ENCODE measurements at places on chromosomes 3 and 15.

DNA sequence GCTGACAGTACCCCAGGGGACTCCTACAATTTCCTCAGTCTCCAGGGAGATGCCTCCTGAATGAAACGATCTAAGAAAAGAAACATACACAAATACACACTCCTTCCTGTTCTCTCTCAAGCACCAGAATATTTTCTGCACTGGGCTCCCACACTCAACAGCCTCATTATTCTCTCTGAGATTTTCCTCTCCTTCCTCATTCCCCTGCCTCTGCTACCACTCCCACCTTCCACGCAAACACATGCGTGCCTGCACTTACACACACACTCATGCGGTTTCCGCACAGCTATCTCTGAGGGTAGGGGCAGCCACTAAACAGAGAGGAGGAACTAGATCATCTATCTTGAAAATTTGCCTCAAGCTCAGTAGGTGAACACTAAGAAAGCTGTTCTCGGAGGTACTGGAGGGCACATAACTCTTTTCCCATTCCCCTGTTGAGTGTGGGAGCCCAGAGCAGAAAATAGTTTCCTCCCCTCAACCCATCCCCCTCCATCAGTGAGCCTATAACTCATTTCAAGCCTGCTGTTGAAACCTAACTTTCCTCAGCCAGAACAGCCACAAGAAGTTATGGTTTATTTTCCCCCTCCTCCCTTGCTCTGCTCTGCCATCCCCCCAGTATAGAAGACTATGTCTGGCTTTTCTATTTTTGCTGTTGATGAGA lies 30.5 kb upstream of the TIPARP start:
- DNase-seq = peak; percentile 62

DNA sequence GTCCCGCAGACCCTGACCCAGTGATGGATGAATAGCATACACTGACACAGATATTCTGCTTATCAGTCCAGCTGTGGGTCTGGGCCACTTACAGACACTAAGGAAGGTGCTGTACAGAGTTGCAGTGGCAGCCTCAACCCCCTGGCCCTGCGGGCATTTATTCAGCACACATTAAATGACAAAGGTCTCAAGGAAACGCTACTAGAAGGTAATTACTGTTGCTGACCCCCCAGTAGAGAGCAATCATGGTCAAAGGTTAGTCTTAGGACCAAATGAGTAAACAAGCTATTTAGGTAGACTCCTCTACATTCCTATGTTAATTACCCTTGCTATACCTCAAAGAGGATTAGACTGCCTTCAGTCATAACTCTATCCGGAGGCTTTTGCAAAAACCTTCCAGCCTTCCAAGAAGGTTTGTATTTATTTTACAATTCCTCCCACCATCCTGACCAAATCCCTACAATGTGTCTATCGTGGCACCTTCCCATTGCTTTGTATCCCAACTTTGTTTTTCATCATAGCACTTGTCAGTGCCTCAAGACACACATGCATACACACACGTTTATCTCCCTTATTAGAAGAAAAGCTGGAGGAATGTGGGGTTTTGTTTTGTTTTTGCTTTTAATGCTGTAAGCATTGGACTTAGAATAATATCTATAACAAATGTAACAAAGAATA lies 227.9 kb downstream of the PYDC2 start:
- no peak for DNase-seq

GRCh38 chr3:64621726-64622395 lies 65.9 kb downstream of the ADAMTS9 start:
- no peak for DNase-seq

DNA sequence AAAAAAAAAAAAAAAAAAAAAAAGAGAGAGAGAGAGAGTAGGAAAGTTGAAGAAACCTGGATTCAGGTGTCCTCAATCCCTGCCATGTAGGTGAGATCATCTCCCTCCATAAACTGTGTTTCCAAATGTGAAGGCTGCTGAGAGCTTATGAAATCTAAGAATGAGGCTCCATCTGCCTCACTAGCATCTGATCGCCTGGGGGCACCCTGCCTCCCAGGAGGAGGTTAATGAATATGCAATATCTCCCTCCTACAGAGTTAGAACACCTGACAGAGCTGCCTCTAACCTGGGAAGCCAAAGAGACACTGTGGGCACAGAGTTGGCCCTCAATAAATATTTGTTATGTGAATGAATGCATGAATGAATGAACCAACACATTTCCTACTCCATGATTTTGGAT lies 23.8 kb upstream of the ZNF148 start:
- no peak for DNase-seq

DNA sequence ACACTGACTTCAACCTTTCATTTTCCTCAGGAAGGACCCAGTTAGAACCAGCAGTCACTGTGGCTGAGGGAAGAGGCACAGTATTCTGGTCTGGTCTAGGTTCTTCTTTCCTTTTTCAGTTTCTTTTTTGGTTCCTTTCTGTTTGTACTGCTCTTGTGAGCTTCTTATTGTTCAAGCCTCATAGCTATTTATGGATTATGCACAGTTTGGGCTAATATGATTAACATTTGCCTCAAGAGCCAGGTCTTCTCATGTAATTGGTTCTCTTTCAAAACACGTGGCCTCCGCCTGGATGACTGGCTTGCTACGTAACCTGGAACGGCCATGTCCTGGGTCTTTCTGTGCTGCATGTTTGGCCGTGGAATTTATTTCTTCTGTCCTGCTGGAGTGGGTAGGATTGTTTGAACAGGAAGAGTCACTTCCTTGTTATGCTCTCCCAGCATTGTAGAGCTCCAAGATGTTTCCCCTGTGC lies 43.3 kb downstream of the RBMS3 start:
- DNase-seq = peak; percentile 84

DNA sequence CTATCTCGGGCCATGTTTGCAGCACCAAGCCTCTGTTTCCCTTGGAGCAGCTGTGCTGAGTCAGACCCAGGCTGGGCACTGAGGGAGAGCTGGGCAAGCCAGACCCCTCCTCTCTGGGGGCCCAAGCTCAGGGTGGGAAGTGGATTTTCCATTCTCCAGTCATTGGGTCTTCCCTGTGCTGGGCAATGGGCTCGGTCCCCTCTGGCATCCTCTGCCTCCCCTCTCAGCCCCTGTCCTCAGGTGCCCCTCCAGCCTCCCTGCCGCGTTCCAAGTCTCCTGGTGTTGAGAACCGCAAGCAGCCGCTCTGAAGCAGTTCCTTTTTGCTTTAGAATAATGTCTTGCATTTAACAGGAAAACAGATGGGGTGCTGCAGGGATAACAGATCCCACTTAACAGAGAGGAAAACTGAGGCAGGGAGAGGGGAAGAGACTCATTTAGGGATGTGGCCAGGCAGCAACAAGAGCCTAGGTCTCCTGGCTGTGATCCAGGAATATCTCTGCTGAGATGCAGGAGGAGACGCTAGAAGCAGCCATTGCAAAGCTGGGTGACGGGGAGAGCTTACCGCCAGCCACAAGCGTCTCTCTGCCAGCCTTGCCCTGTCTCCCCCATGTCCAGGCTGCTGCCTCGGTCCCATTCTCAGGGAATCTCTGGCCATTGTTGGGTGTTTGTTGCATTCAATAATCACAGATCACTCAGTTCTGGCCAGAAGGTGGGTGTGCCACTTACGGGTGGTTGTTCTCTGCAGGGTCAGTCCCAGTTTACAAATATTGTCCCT lies 1.2 kb downstream of the RHO start:
- DNase-seq = peak; percentile 16

DNA sequence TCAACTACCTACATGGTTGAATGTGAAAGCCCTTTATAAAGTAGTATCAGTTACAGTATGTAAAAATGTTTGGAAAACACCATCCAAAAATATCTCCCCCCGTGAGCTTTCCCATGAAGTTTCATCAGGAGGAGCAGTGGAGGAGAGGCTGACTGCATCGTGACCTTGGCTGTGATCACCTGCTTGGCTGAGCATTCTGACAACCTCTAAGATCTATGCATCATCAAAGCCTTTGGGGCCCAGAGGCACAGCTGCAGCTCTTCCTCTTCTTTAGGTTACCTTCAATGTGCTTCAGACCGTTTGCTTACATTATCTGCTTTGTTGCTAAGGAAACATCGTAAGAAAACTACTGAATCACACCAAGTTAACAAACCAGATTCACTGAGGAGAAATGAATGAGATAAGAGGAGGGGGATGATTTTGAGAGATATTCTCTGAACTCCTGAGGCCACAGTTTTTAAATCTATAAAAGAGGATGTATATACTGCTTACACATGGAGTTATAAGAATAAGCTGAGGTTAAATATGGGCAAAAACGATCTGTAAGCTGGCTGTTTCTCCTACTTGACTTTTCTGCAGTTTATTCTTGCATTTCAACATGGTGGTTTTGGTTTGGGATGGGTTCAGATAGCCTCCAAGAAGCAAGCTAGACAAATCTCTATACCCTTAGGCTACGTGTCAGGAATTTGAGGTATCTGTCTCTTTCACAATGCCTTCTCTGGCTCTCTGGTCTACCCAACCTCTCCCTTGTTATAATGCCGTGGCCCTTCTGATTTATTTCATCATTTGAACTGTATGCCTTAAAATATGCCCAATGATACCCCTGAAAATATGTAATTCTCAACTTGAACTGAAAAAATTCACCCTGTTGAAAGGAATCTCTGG lies 4.0 kb downstream of the GCSAM start:
- peak; percentile 50 for DNase-seq

- DNase-seq = peak; percentile 61
Measured at GRCh38 chr3:31936420-31937060, 44.5 kb downstream of the OSBPL10 start.

DNA sequence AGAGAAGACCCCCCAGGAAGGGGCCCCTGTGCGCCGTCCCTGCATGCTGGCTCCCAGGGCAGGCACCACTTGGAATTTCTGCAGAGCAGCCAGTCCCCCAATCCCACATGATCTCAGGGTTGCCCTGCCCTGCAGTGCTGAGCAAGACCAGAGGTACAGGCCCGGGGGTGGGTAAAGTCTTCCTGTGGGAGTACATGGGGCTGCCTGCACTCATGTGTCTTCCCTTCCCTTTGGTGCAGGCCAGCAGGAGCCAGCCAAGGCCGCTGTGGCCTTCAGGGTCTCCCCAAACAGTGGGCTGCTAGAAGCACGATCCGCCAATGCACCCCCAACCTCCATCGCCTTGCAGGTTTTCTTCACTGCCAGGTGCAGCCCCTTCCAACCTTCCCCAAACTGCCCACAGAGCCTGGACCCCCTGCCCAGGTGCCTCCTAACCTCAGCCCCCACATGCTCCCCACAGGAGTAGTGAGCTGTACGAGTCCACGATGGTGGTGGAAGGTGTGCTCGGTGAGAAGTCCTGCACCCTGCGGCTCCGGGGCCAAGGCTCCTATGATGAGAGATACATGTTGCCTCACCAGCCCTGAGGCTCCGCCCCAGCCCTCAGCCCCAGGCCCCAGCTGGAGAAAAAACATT lies 15.0 kb downstream of the ACAA1 start:
- DNase-seq = no peak

- no peak for DNase-seq
Measured at GRCh38 chr3:61073566-61074165, 177.6 kb downstream of the FHIT start.

DNA sequence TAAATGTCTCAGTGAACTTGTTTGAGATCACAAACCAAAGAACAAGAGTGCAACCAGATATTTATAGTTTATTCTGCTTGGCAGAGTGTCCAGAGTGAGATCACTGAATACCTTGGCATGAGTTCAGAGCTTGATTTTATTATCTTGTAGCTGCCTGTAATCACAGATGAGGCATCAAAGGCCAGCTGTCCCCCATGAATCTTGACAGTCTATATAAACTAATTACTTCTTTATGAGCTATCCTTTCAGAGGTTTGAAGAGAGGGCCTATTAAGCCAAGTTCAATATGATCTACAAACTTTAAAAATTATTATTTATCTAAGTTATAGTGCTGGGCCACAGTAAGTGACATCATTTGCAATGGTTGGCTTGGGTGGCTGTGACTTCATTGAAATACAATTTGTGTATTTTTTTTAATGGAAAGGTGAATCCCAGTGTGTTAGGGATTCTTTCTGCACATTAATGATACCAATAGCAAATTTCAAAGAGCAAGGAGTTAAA lies 251.5 kb downstream of the CLSTN2 start:
- DNase-seq = peak; percentile 71

DNA sequence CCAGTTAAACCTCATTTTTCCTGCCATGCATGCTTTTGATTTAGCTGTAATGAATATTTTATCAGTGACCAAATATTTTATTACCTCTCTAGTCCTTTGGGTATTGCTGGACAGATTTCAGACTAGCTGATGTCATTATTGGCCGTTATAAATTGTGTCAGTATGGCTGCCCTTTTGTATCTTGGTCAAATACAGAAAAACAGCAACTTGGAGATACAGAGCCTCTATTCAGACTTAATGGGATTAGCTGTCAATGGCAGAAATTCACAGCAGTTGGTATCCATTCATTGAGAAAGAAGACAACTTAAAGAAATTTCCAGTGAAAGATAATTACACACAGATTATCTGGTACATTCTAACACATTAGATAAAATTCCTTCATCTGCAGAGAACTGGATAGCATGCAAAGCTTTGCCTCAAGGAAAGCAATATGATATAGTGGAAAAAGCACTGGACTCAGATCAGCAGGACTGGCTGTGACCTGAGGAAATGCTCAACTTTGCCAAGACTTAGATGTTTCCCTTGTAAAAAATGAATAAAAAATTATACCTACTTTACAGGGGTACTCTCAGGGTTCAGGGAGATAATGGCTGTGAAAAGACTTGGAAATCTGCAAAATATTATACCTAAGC lies 20.8 kb downstream of the COL6A6 start:
- no peak for DNase-seq

- no peak for DNase-seq
Measured at GRCh38 chr3:110349295-110349694, 722.3 kb upstream of the NECTIN3 start.

DNA sequence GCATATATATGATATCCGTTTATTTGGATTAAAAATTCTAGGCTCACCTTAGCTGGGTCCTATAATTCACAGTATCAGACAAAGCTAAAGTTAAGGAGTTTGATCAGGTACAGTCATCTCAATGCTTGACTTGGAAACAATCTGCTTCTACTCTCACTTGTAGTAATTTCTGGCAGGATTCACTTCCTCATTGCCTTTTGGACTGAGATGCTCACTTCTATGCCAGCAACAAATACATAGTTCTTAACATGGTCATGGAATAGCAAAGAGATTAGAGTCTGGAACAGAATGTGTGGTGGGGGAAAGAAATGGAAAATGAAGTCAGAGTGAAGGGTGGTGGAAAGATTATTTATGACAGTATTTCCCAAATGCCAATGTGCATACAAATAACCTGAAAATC lies 693.6 kb downstream of the CADM2 start:
- DNase-seq = no peak

DNA sequence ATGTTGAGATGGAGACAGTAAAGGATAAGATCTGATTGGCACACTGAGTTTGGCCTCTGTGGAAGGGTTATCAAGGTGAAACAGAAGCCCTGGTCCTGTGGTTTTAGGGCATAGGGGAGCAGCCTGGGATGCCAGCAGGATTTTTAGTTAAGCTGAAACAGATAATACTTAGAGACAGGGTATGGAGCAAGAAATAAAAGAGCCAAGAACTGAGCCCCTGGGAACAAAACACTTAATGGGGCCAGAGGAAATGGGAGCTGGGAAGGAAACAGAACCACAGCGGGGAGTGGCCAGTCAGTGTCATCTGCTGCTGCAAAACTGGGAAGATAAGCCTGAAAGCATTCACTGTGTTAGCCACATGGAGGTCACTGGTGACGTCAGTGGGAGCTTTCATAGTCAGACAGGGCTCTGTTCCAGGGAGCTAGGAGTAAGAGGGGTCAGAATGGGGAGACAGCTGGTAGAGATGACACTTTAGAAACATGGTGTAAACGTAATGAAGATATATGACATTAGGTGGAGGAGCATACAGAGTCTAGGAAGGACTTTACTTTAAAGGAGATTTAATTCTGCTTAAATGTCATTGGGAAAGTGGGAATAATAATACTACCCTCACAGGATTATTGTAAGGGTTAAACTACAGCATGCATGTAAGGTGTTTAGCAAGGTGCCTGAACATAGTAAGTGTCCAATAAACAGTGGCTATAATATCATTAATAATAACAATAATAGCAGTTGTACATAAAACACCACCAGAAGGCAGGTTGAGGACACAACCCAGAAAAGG lies 172.7 kb upstream of the CTNNB1 start:
- DNase-seq = peak; percentile 98

Data from choroid plexus epithelial cell (primary cell).